ENCODE measurements at places on chromosomes 4 and X.

- no peak for DNase-seq
These were observed 8.9 kb downstream of the KDR start for GRCh38 chr4:55116450-55116849.

GRCh38 chr4:54445866-54446265, 211.9 kb upstream of the KIT start:
- no peak for DNase-seq

GRCh38 chr4:89382439-89382838, 74.8 kb upstream of the GPRIN3 start:
- DNase-seq, result no peak

DNA sequence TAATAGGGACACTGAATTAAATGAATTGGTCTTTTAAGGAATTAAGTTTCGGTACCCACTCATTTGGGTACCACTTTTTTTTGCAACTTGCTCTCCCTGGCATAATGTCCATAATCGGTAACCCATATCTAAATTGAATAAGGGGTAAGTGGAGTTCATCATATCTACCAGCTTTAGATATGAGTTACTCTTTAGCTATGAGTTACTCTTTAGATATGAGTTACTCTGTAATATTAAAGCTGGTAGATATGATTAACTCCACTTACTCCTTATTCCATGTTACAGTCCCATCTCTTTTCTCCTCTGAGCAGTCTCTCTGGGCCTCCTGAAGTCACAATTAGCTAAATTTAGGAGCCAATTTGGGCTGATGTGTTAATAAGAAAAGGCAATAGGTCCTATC, 85.7 kb downstream of the TEX13C start:
- no peak for DNase-seq

GRCh38 chr4:10171055-10171454, 54.5 kb upstream of the WDR1 start:
- DNase-seq, result no peak

All from CD4-positive, alpha-beta T cell treated with Interleukin-1 beta for 1 hour (primary cell).